Forelimb muscle (tissue), 1 donor: ENCODE measurements at places on chromosomes 7 and 10. TPM values are rescaled to one million over a fixed set of nuclear protein-coding genes. Genes with fewer than 3 reads are reported as not detected.

The SPDYE18 gene
- polyA plus RNA-seq: 0.22 TPM

The CLRN3 gene
- polyA plus RNA-seq: not detected

The USP54 gene
- polyA plus RNA-seq: 17.6 TPM

The DDC gene
- polyA plus RNA-seq: not detected

The CRYGN gene
- not detected for polyA plus RNA-seq

The GRB10 gene
- polyA plus RNA-seq: 13.4 TPM

The ASAH2B gene
- 3.8 TPM for polyA plus RNA-seq

The LIPF gene
- polyA plus RNA-seq: not detected

The OGDHL gene
- polyA plus RNA-seq: 0.66 TPM

GRCh38 chr7:19009241-19009935 lies 108.0 kb downstream of the TWIST1 start:
- no peak for DNase-seq

- DNase-seq: no peak
These were observed 6.2 kb upstream of the IFIT2 start for GRCh38 chr10:89295597-89295996.

GRCh38 chr10:50470345-50470744 lies 153.4 kb downstream of the SGMS1 start:
- DNase-seq: no peak

GRCh38 chr10:33709008-33709753 lies 374.7 kb upstream of the NRP1 start:
- no peak for DNase-seq

- DNase-seq: no peak
These were observed 21.8 kb downstream of the ANK3 start for GRCh38 chr10:60367901-60368300.

DNA sequence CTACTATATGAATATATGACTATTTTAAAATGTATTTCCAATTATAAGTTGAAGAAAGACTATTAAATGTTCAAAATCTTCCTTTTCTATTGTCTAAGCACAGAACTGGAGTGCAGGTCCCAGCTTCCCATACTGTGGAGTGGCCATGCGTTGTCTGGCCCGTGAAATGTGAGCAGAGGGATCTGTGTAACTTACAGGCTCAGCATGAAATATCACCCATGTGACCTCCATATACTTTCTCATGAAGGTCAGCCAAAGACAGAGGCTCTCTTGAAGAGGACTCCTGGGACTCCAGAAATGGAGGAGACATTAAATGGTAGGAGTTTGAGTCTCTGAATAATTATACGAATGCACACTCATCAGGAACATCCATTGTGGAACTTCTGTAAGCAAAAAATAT lies 92.4 kb upstream of the CAV2 start:
- DNase-seq: no peak

GRCh38 chr7:148296994-148297644 lies 293.4 kb upstream of the C7orf33 start:
- DNase-seq: no peak

- DNase-seq: no peak
These were observed 17.3 kb downstream of the ACTR1A start for GRCh38 chr10:102485093-102485784.

DNA sequence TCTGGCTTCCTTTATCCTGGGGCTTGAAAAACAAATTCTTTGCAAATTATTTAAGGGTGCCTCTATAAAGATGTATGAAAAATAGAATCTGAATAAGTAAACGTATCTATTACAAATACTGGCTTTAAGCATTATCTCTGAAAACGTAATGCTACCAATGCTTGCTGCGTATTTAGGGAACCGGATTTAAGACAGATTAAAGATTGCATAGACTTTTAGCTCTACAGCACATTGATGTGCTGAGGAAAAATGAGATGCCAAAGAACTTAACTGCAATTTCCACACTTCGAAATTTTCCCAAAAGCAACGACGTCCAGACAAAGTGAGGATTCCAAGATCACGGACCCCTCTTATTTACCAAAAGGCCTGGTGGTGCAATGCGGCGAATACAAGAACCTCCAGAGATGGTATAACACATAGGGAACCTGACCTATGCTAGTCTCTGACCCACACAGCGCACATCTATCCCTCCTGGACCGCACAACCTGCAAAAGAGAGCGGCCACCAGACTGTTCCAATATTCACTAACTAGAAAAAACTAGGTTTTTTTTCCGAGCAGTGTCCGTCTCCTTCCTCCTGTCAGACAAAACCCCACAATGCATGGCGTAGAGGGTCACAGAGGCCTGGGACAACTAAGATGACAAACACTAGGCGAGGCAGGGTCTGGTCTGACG lies 34.3 kb upstream of the PHF14 start:
- DNase-seq: no peak

DNA sequence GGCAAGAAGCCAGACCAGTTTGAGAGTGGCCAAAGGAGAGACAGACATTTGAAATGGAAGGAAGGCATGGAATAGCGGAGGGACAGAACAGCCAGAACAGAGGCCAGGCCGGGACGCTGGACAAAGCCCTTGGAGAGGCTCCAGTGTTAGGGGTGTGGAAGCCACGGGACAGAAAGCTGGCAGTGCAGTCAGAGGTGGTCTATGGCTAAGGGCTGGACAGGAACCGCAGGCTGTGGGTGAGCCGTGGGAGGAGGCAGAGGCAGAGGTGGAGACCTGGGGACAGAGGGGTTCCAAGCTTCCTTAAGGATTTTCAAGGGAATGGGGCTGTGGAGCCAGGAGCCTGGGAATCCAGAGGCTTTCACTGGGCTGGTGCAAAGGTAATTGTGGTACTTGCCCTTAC lies 301.1 kb downstream of the GFRA1 start:
- DNase-seq: no peak

GRCh38 chr7:29449569-29450260 lies 113.9 kb upstream of the PRR15 start:
- no peak for DNase-seq

DNA sequence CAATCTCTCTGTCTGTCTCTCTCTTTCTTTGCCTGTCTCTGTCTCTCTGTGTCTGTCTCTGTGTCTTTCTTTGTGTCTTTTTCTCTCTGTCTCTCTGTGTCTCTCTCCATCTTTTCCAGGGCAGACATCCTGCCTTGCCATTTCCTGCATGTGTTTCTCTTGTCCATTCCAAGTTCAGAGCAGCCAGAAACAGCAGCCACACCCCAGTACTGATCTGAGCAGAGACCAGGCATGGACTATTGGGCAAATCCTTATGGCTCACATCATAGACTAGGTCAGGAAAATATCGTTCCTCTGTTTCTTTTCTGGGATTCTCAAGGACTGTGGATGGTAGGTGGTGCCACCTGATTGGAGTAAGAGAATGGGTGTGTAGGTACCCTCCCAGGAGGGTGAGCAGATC lies 95.8 kb downstream of the RAMP3 start:
- DNase-seq: no peak

DNA sequence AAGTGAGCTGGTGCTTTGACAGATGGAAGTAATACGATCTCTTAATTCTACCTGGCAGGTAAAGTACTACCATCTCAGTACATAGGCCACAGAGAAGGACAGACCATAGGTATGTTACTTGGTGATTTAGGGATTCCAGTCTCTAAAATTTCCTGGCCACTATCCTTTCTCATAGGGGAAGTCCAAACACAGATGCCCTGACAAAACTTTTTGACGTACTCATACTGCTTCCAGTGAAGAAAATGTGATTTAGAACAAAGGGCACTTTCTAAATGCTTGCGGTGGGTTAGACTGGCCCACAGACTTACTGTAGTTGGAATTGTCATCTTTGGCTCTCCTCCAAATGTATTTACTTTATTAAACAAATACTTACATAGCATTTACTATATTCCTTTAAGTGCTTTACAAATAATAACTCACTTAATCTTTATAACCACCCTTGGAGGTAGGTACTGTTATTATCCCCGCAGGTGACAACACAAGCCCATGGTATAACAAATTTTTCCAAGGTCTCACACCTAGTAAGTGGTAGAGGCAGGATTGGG lies 3.0 kb downstream of the PI4K2A start:
- no peak for DNase-seq

DNA sequence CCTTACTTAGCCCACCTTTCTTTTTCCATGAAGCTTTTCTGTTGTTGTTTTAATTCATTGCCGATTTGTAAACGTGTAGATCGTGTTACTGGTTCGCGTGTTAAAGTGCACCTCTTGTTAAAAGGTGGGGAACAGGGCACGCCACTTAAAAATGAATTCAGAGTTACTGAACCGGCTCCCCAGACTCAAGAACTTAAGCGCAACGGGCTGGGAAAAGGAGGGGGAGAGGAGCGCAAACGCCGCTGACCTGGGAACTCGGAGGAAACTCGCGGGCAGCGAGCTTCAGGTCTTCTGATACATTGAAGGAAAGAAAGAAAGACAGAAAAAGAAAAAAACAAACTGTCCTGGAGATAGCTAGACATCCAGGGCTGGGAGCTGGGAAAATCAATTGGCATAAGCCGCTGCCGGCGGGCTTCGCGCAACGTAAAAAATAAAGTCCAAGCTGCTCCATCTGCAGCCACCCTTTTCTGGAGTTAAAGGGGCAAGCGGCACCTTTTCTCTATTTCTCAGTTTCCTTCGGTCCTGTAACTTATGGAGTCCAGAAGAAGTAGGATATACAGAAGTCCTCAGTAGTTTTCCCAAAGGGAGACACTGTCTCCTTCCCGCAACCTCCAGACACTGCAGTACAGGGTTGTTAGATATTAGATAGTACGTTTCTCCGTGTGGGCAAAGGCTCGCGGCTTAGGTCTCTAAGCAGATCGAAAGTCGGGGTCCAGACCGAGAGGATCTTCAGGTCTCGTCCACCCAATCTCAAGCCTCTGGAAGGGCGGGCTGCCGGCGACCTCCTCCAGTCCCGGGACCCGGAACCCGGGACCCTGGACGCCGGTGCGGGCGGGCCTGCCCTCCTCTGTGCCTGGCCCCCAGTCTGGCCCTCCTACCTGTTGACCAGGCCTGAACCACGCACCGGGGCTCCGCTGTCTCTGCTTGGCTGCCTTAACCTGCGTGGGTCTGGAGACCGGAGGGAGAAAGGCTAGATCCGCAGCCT lies 1.8 kb upstream of the DLX6 start:
- DNase-seq: no peak
